ENCODE measurements at places on chromosomes 7 and 10. TPM values are rescaled to one million over a fixed set of nuclear protein-coding genes. Genes with fewer than 3 reads are reported as not detected.

The ANXA8L1 gene
- 39.0 TPM for total RNA-seq

The ARF5 gene
- total RNA-seq, result 139 TPM

The ZNF239 gene
- total RNA-seq, result 2.6 TPM

DNA sequence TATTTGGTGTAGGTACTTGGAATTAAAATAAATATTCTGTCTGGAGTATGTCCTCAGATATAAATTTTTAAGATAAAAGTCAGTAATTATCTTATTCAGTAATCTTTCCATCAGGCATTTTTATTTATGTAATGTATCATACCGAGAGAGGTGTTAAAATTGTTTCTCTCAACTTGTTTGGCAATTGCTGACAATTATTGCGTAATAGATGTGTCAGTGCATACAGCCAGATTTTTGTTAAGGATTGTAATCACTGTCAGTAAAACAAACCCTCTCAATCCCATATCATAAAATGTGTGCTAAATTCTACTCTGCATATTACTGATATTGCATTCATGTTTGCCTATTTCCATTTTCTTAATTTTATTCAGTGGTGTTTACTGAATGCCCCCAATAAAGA lies 69.2 kb downstream of the CNTNAP2 start:
- DNase-seq, result peak; percentile 32

DNA sequence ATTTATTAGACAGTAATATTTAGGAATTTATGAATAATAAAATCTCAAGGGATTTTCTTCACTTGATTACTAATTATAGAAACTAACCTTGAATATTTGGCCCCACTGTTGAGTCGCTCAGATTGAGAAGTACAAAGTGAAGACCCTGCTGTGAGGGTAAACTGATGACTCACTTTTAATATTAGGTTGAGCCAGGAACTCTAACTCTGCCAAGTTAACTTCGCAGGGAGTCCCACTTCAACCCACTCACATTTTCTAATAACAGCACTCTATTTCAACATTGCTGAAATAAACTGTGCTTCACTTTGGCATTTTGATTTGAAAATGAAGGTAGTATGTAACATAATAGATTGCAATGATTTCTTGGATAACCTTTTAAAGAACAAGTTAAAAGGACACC lies 200.7 kb downstream of the POLR1F start:
- peak; percentile 8 for DNase-seq

GRCh38 chr10:24406809-24407483 lies 198.0 kb downstream of the KIAA1217 start:
- DNase-seq, result no peak

DNA sequence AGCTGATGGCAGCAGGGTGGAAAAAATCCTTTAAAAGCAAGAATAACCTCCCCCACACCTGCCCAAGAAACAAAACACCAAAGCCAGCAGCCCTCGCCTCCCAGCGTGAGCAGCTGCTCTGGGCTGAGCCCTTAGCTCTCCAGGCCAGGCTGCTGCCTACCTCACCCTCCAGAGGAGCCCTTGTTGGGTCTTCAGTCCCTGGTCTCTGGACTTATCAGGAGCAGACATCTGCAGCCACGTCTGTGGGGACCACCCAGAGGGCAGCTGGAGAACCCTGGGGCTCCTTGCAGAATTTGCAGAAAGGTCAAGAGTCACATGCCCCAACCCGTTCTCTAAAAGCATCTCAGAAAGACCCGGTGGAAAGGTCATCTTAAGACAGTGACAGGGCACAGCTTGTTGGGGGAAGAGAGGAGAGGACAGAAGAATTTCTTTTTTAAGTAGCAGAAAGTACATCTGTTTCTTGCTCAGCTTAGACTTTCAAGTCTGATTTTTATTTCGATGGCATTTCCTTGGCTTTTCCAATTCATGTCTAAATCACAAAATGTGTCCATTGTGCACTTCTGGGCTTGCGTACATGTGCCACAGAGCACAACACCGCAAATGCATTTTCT lies 425.7 kb upstream of the NFE2L3 start:
- DNase-seq, result no peak

GRCh38 chr7:121116396-121116795 lies 127.9 kb downstream of the CPED1 start:
- DNase-seq, result no peak

DNA sequence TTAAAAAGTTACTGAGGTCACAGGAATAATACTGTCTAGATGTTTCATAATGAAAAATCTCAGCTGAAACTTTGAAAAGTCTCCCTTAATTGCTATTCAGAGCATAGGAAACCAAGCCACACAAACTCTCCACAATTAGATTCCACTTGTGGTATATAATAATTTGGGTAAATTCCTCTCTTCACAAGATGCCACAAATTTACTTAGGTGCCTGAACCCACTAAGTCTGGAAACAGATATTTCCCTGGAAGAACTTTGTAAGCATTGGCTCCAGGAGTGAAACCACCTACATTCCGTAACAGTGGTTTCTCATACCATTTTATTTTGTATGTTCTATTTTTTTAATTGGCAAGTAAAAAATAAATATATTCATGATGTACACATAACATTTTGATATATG lies 493.4 kb downstream of the SEMA3D start:
- DNase-seq, result no peak

- no peak for DNase-seq
Measured at GRCh38 chr10:101121654-101122031, 9.5 kb upstream of the TLX1 start.

- DNase-seq, result no peak
Measured at GRCh38 chr10:44339218-44339617, 45.7 kb downstream of the CXCL12 start.

DNA sequence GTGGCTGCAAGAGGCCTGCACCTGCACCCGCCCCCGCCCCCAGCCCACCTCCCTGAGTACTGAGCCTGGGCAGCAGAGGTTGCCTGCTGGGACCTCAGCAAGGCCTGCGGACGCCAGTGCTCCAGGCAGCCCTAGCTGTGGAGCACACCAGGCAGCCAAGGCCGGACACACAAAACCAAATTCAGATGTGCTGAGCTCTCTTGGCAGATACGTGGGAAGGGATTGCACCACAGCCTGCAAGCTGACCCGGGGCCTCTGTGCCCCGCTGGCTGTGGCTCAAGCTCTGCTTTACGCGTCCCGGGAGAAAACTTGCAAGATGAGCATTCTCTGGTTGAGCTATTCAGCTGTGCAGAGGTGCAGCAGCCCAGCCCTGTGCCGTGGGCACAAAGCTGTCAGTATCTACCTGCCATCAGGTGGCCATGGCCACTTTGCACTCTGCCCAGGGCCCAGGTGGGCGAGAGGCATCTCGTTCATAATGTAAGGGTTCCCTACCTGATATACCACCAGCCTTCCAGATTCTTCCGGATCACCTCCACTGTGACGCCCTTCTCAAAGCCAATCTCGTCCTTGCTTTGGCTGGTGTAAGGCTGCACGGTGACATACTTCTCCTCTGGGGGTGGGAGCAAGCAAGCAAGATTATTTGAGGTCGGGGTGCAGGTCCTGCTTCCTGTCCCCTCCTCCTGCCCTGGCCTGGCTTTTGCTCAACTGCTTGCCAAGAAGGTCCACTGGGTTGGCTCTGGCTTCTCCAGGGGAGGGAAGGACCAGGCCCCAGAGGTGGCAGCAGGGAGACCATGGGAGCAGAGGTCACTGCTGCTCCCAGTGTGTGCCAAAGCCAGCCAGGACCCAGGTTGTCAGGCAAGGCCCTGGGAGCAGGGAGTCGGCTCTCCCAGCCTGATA lies 123.4 kb downstream of the NEURL1 start:
- peak; percentile 92 for DNase-seq

- peak; percentile 12 for DNase-seq
Measured at GRCh38 chr7:47730142-47730541, 148.2 kb upstream of the TNS3 start.

DNA sequence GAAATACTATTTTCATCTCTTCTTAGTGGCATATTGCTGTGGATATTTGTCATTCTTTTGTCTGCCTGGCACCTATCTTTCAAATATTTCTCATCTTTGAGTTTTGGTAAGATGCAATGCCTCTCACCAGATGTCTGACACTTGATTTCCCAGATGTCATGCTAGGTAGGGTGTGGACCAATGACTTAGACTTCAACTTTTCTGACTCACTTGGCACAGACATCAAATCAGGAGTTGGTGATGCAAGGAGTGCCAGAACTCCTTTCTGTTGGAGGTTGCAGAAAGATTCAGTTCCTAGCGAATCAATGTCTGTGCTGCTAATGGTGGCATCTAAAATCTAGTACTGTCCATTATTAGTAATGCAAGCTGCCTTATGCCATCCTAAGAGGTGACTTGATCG lies 216.9 kb upstream of the FERD3L start:
- DNase-seq, result no peak

GRCh38 chr7:98681511-98681910 lies 64.4 kb downstream of the NPTX2 start:
- DNase-seq, result no peak

Data from umbilical cord (tissue), 2 donors.